Activated T-cell treated with anti-CD3 and anti-CD28 coated beads, Interleukin-2, amount 50 U/mL, for 48 hours (primary cell): ENCODE measurements at places on chromosomes 11 and 22.

DNA sequence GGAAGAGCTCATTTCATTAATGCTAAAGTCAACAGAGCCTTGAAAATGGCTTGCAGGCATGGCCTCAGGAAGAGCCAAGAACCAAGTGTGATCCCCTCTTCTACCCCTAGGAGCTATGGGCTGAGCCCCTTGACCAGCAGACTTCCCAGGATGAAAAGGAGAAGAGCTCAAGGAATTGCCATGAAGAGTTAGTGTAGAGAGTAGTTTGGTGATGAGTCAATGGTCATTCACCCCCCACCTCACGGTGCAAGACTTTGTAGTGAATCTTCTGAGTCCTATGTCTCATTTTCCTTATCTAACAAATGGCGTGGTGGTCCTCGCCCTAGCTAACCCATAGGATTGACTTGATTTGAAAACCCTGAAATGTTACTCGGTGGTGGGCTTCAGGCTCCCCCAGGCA is 422.4 kb upstream of the CADM1 start:
- DNase-seq = no peak

- peak; percentile 79 for DNase-seq
Measured at GRCh38 chr11:67996622-67997474, 7.0 kb downstream of the UNC93B1 start.

GRCh38 chr11:33005175-33005574 is 10.5 kb upstream of the DEPDC7 start:
- DNase-seq = no peak

GRCh38 chr11:64227405-64227956 is 1.4 kb downstream of the NUDT22 start:
- DNase-seq = no peak

DNA sequence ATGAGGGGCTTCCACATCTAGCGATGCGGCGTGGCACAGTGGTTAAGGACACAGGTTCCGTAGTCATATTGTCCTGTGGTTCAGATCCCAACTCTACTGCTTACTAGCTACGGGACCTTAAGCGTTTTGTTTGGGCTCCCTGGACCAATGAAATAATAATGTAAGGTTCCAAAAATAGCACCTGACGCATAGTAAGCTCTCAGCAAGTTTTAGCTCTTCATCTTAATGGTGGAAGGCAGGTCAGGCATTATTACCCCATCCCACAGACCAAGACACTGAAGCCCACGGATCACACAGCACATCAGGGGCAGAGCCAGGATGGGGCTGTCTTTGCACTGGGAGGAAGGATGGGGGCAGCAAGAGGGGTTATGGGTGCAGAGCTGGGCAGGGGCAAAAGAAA is 13.0 kb downstream of the DNAJB13 start:
- DNase-seq = no peak
